ENCODE measurements at places on chromosomes 4 and X. TPM values are rescaled to one million over a fixed set of nuclear protein-coding genes. Genes with fewer than 3 reads are reported as not detected.

DNA sequence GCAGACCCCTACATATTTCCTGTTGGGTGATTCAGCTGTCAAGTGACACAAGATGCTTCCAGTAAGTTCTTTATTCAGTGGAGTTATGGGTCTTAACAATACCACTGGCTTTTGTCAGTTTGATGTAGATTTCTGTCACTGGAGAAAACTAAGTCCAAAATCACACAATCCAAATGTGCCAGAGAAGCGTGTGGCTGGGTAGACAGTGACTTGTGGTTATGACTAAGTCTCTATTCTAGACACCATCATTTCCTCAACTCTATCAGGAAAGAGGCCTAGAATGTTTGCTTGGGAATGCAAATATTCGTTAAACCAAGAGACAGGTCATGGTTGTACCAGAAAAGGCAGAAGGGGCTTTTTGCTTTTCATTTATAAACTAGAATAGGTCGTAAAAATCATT, 54.4 kb upstream of the HS3ST1 start:
- H3K27ac ChIP-seq: no peak overlapping the region
- H3K4me1 ChIP-seq: peaks cover 21% of the 10 kb centered on the region
- no peaks in the 10 kb centered on the region for H3K27me3 ChIP-seq

Gene TRO
- total RNA-seq: 3.9 TPM

DNA sequence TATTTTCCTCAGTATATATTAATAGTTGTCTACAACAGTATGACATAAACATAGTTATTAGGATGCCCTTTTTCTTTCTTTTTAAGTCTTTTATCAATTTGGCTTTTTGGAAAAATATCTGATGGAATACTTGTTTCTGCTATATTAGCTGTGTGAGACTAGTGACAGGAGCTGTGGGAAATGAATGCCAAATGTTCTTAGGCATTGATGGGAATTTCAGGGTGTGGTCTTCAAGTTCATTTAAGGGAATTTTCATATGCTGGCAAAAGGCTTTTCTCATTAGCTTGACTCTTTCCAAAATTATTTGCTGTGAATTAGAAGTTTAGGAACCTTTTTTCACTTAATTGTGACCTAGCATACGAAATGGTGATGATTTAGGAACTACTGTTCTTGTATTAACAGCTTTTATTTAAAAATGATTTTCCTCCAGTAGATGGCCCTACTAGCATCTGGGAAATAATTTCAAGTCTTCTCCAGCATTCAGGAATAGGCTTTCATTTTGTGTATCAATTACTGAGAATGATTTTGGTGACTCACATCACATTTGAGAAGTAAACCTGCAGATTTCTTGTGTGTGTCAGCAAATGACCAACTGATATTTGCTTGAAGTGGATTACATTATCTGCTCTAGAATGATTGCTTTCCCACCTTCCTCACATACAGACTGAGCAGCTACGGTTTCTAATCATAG, 70.9 kb downstream of the HTT start:
- H3K4me1 ChIP-seq: peaks cover 2% of the 10 kb centered on the region
- H3K27me3 ChIP-seq: no peaks in the 10 kb centered on the region
- H3K4me3 ChIP-seq: no peak overlapping the region
- DNase-seq: no peak

GRCh38 chr4:38080061-38080974, 120.1 kb downstream of the PTTG2 start:
- no peaks in the 10 kb centered on the region for H3K27me3 ChIP-seq
- peaks cover 25% of the 10 kb centered on the region for H3K36me3 ChIP-seq
- no peaks in the 10 kb centered on the region for H3K4me1 ChIP-seq
- H3K4me3 ChIP-seq: no peak overlapping the region
- DNase-seq: no peak

DNA sequence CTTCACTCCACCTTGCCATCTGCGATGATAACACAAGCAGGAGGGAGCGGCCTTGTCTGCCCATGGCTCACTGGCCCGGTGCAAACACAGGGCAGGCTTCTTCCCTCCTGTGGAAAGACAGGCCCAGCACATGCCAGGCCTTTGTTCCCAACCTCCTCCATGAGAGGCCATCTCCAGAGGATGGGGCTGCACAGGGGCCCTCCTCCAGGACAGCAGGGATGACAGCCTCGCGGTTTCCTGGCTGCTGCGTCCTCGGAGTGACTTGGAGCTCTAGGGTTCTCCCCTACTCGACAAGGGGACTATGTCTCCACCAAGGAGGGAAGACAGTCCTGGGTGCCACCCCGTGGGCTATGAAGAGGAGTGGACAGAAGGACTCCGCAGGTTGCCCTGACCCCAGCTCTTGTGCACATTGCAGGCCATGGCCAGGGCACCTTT, 21.8 kb downstream of the RNF212 start:
- peaks cover 2% of the 10 kb centered on the region for H3K36me3 ChIP-seq
- no peak overlapping the region for H3K4me3 ChIP-seq
- no peak overlapping the region for H3K27ac ChIP-seq
- no peaks in the 10 kb centered on the region for H3K27me3 ChIP-seq
- H3K4me1 ChIP-seq: no peaks in the 10 kb centered on the region
- no peak for DNase-seq
